ENCODE measurements at places on chromosomes 6 and 20.
A peak's percentile ranks its signal among the peaks of the same experiment; 100 is the strongest.

DNA sequence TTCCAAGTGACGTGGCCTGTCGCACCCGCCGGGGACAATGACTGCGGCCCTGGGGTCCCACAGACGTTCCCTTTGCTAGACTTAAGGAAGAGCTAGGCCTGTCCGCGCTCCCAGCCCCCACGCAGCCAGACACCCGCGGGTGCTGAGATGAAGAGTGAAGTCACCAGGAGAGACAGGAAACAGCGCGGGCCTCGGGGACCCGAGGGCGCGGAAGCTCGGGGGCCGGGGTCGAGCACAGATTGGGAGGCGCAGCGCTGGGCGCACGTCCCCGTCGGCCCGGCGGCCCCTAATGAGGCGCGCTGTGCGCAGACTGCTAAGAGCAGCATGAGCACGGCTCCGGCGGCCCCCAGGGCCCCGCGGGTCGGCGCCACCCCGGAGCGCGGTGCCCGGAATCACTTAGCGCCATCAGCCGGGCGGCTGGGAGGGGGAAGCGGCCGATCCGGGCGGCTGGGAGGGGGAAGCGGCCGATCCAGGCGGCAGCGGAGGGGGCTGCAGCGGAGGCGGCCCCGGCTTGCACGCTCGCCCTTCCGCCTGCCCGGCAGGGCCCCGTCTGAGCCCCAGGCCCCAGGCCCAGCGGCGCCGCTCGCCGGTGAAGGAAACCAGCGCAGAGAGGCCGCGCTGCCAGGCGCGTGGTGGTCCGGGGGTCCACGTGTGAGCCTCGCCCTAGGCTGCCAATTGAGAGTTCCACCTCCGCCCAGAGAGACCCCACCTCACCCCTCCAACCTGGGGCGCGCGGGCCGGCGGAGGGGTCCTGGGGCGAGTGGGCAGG, 8.3 kb upstream of the AVP start:
- DNase-seq: no peak

GRCh38 chr20:31566658-31567379, 38.3 kb upstream of the ID1 start:
- peak; percentile 87 for DNase-seq

DNA sequence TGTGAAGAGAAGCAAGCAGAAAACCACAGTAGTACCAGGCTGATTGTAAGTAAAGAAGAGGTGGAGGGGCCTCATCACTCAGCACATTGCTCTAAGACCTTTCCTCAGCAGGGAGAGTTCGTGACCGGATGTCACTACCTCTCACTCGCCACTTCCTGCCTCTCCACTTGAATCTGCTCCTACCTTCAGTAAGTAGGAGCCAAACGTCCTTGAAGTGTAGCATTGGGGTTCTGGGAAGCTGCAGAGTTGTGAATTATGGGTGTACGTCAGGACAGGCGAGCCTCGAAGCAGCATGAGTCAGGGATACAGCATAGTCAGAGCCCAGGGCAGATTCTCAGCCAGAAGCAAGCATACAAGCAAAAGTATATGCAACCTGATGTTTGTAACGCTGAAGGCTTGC, 224.9 kb downstream of the PHACTR1 start:
- DNase-seq: no peak

DNA sequence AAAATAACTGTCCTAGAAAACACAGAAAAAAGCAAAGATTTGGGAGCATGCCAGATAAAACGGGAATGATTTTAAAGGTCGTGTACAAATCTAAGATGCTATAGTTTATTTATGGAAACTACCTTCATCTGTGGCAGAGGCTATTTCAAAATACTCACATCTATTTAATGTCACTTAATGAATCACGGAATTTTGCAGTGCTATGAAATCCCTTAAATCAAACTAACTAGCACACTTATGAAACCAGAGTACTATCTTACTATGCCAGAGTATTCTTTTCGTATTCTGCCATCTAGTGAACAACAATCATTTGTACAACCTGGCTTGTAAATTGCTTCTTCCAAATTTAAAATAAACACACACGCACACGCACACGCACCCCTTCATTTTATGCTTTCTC, 77.9 kb upstream of the BMP5 start:
- DNase-seq: no peak

GRCh38 chr6:90584636-90585255, 2.1 kb downstream of the MAP3K7 start:
- no peak for DNase-seq

DNA sequence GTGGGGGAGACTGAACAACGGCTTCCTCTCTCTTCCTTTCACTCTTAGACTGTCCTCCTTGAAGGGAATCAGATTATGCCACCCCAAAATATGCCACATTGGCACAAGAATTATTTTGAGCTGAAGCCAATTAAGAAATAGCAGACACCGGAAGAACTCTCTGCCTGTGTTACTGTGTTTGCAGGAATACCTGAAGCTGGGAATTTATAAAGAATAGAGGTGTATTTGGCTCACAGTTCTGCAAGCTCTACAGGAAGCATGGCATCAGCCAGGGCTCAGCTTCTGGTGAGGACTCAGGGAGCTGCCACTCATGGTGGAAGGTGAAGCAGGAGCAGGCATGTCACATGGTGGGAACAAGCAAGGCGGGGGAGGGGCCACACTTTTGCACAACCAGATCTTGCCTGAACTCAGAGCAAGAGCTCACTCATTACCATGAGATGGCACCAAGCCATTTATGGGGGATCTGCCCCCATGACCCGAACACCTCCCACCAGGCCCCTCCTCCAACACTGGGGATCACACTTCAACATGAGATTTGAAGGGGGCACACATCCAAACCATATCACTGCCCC, 46.0 kb downstream of the PCNA start:
- no peak for DNase-seq

All from MM.1S (cell line).